ENCODE measurements at places on chromosomes 16 and 17.

- DNase-seq: no peak
These were observed 567 bp downstream of the OSBPL7 start for GRCh38 chr17:47821031-47821423.

DNA sequence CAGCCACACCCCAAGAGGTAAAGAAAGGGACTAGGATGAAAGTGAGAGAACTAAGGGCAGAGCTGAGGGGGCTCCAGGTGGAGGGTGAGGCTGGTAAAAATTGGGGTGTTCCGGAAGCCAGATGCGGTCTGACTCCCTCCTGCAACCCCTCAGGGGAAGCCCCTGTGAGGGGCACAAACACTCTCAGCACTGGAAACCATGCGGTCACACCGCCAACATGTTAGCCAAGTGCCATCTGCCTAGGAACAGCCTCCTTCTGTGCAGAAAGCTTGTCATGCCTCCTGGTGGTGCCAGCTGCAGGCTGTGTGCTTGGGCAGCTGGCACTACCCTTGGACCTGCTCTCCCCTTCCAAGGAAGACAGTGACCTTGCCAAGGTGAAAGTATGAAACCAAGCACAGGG, 83.5 kb upstream of the RPL38 start:
- DNase-seq: no peak

DNA sequence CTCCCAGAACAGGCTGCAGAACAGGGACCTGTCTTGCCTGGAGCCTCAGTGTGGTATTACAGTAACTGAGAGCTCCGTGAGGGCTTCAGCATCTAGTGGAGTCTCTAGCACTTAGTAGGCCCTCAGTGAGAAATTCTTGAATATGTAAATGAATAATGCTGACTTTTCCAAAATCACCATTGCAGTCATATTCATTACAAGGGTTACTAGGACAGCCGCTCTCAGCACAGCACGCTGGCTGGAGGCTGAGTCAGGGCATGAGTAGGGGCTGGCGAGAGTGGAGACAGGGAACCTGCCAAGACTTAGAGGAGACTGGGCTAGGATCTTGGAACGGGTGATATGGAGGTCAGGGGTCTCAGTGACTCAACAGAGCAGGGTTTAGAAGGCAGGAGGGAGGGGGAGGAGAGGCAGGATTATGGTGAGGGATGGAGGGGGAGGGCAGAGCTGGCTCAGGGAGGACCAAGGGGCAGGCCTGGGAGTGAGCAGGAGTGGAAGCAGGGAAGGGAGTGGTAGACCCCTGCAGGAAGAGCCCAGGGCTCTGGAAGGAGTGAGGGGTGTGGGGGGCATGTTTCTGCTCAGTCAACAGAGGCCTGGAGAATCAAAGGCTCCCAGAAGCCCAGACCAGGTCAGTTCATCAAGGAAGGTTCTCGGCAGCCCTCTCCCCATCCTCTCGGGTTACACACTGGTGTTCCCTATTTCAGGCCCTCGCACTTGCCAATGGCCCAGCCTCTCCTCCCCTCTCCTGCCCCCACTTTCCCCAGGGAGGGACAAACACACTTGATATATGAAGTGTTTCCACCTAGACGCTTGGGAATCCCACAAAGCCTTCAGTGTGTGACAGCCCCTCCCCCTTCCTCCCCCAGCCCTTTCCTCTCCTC, 42.3 kb downstream of the FZD2 start:
- no peak for DNase-seq

GRCh38 chr17:15361151-15361550, 19.8 kb upstream of the TEKT3 start:
- DNase-seq: no peak

GRCh38 chr16:27924411-27925118, 138.9 kb downstream of the GSG1L start:
- DNase-seq: no peak

GRCh38 chr16:74832228-74832627, 57.6 kb upstream of the FA2H start:
- no peak for DNase-seq

DNA sequence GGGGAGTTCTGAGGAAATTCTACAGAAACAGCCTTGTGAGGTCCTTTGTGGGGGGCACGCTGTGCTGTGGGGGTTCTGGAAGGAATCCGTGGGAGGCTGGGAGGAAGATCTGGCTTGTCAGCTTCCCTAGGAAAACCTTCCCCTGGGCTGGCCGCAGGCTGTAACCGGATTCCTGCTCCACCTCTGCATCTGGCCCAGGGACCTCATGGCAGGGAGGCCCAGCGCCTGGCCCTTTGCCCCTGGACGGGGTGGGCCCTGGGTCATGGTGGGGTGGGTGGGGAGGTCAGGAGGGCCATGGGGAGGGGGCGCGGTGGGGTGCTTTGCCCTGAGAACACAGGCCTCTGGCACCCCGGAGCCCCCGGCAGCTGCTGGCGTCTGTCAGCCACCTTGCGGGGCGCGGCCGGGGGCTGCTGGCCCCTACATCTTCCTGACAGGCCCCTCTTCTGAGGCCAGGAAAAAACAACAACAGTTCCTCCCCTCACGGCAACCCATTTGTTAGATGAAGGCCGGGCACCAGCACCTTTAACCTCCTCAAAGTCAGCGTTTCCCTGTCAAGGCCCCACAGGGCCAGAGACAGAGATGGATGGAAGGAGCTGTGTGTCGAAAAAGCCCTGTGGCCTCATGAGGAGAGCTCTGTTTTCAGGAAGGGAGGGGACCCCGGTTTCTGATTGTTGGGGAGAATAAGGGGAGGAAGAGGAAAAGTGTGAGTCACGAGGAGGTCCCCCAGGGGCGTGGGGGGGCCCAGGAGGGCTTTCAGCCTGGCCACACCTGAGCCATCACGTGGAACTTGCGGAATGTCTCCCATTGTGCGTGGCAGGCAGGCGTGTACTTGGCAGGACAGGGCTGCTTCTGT, 3.6 kb upstream of the MEOX1 start:
- no peak for DNase-seq

GRCh38 chr16:85649411-85650134, 36.5 kb downstream of the GSE1 start:
- no peak for DNase-seq

GRCh38 chr17:59105852-59106462, 723 bp downstream of the TRIM37 start:
- peak; percentile 43 for DNase-seq

GRCh38 chr16:3138823-3139426, 4.1 kb downstream of the ZNF213 start:
- no peak for DNase-seq

DNA sequence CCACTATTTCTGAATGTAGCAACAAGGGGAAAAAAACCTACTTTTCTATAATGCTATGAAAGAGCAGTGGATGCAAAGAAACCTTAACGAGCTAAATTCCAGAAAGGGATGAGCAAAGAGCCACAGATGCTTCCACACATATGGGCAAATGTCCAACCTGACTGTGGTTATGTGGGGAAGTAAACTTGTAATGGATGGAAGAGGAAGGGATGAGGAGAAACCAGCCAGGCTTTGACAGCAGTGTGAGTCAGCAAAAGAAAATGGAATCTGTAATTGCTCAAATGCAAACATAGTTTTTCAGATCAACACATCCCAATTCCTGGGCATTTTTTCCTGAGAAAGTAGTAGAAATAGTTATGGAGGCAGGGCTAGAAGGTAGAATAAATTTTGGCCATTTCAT, 204.8 kb upstream of the CPHXL start:
- DNase-seq: no peak

GRCh38 chr17:17729620-17730249, 48.5 kb downstream of the RAI1 start:
- DNase-seq: no peak

GRCh38 chr16:83727018-83727417, 80.8 kb upstream of the HSBP1 start:
- no peak for DNase-seq

Measured in stimulated activated CD4-positive, alpha-beta T cell treated with anti-CD3 and anti-CD28 coated beads, TNF-alpha, amount 100 ng/mL, for 48 hours (primary cell).